Stimulated activated CD4-positive, alpha-beta T cell treated with anti-CD3 and anti-CD28 coated beads, Interleukin-2, amount 100 ng/mL, for 48 hours (primary cell): ENCODE measurements at places on chromosomes 12 and 14.

- DNase-seq: no peak
These were observed at the start of gene CNTN1 for GRCh38 chr12:40691913-40692764. TSS of gene CNTN1 (plus strand) at chr12:40692439.

GRCh38 chr14:20614038-20614840 lies 23.1 kb upstream of the RNASE12 start:
- DNase-seq: no peak

- DNase-seq: no peak
These were observed 265.5 kb downstream of the ATP23 start for GRCh38 chr12:58206876-58207275.

GRCh38 chr12:64054079-64054520 lies 168.0 kb downstream of the KICS2 start:
- DNase-seq: no peak

DNA sequence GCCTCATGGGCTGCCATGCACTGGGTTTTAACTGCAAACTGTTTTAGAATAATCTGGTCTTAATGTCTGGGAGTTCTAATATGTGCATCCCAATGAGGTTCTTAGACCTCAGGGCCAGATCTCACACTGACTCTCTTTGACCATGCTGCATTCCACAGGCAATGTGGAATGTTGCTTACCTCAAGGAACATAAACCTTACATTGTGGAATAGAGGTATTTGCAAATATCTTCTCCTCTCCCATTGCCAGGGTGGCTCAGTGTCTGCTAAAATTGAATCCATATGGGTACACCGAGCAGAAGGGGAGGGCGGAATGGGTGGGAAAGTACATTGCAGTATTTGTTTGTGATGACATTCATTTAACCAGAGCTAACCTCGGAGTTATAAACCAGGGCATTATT lies 78.6 kb downstream of the CHST11 start:
- no peak for DNase-seq

GRCh38 chr12:100279607-100280244 lies 12.7 kb downstream of the SCYL2 start:
- no peak for DNase-seq

DNA sequence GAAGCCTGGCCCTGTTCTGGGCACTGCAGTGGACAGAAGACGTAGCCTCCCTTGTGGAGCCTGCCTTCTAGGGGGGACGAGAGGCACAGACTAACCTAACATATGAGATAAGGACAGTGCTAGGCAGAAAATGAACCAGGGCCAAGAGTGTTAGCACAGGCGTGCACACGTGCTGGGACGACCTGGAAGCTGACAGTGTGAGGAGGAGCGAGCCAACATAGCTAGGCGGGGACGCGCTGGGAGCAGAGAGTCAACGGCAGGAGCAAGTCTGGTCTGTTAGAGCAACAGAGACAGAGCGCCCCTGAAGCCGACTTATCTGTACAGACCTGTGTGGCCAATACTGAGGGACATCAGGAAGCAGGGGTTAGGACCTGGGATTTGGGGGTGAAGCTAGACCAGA lies 8.0 kb downstream of the PXMP2 start:
- no peak for DNase-seq

- DNase-seq: peak; percentile 44
These were observed 325.8 kb upstream of the DIO3 start for GRCh38 chr14:101235335-101236103.

DNA sequence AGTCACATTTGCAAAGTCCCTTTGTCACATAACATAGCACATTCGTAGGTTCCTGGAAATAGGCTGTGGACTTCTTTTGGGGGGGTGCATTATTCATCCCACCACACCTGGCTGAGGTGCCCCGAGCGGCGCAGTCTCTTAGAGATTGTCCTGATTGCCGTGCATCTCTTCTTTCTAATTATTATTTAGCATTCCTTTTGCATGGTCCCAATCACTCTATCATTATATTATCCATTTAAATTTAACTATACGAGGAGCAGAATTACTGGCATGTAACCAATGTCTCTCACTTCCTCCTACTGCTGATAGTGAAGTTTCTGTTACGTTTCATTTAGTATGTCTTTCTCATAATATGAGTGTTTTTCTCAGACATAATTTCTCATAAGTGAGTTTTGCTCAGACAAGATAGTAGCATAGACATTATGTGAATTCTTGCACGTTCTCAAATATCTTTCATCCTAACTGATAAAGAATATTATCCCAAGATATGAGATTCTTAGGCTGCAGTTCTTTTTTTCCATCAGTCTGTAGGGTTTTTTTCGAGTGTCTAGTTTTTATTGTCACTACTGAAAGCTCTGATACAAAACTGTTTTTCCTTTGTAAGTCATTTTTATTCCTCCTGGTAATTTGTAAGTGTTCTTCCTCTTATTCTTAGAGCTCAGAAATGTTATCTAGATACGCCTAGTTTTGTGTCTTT lies 444.3 kb downstream of the NELL2 start:
- DNase-seq: no peak

GRCh38 chr12:13075786-13076570 lies 27.5 kb downstream of the GSG1 start:
- DNase-seq: no peak

DNA sequence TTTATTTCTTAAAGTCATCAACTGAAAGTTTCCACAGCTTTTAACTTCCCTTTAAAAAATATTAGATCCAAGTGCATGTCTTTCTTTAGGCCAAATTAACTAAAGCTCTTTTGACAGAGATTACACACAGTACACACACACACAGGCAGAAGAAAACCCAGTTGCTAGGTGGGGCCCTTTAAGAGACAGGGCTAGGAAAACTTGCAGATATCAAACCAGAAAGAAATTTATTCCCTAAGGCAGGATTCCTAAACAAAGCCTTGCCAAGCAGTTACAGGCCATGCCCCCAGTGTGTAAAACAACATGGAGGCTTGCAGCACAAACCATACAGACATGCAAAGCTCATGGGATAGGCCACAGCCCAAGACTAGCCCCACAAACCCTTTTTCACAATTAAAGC lies 123.4 kb downstream of the FSCB start:
- DNase-seq: no peak

DNA sequence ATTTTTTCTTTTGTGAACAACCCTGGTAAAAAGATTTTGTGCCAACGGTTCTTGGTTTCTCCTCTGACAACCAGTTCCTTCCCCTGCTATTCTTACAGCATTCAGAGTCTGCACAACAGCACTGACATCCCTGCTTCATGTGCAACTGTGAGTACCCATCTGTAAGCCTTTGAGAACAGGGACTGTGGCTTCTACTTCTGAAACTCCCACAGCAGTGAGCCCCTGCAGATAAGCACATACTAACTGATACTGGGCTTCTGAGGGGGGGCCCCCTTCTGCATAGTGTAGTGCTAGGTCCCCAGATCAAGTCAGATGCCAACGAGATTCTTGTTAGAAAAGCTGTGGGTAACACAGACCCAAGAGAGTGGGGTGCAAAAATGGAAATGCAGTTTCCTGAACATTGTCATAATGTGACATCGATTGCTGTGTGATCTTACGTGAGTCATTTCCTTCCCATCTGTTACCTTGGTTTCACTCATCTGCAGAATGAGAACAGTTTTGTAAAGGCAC lies 11.1 kb upstream of the NINJ2 start:
- DNase-seq: peak; percentile 60
